ENCODE measurements at places on chromosomes 5 and 9. TPM values are rescaled to one million over a fixed set of nuclear protein-coding genes. Genes with fewer than 3 reads are reported as not detected.
A peak's percentile ranks its signal among the peaks of the same experiment; 100 is the strongest.

- H3K27ac ChIP-seq, result no peak overlapping the region
- no peaks in the 10 kb centered on the region for H3K4me1 ChIP-seq
- H3K4me3 ChIP-seq, result no peak overlapping the region
- H3K27me3 ChIP-seq, result no peaks in the 10 kb centered on the region
- DNase-seq, result no peak
Measured at GRCh38 chr5:168706655-168707069, 127.5 kb upstream of the PANK3 start.

- no peaks in the 10 kb centered on the region for H3K36me3 ChIP-seq
- DNase-seq, result no peak
- H3K4me1 ChIP-seq, result no peaks in the 10 kb centered on the region
- H3K4me3 ChIP-seq, result no peak overlapping the region
- H3K27ac ChIP-seq, result no peak overlapping the region
- H3K27me3 ChIP-seq, result no peaks in the 10 kb centered on the region
Measured at GRCh38 chr5:7434914-7435313, 39.0 kb downstream of the ADCY2 start.

DNA sequence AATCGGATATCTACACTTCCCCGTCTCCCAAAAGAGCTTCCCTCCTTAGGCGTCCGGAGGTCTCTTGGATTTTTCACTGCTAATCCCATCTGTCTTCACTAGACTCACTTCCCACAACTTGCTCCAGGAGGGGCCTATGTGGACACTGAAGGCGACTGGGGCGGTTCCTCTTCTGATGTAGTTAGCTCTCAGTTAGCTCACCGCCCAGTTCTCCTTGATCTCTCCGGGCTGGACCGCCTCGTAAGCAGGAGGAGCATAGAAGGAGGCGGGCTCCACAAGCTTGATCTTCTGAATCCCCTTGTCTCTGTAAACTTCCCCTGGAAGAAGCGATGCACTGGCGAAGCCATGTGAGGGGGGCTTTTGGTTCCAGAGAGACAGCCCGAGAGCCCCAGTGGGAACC, 112.0 kb upstream of the SELENOP start:
- no peaks in the 10 kb centered on the region for H3K4me1 ChIP-seq
- H3K4me3 ChIP-seq, result no peak overlapping the region
- no peak for DNase-seq
- no peak overlapping the region for H3K27ac ChIP-seq
- H3K27me3 ChIP-seq, result no peaks in the 10 kb centered on the region

- no peaks in the 10 kb centered on the region for H3K27me3 ChIP-seq
- H3K4me3 ChIP-seq, result no peak overlapping the region
- peak; percentile 42 for DNase-seq
- H3K4me1 ChIP-seq, result no peaks in the 10 kb centered on the region
Measured at GRCh38 chr5:8751971-8752370, 793.9 kb downstream of the SEMA5A start.

DNA sequence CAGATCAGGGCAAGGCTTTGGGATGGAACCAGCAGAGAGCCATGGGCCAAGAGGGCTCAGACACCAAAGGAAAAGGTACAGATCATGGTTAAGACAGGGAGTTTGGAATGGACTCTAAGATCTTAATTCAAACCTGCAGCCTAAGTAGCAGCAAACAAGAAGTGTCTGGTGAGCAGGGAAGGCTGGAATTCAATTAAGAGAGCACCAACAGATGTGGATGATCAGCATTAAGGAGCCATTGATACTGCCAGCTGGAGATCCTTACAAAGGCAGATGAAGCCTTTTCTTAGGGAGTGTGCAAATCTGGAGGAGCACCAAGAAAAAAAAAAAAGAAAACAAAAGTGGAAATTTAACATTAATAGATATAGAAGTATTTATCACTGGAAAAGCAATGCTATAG, 516.8 kb downstream of the RASEF start:
- no peaks in the 10 kb centered on the region for H3K27me3 ChIP-seq
- DNase-seq, result peak; percentile 60
- H3K4me1 ChIP-seq, result no peaks in the 10 kb centered on the region

GRCh38 chr5:179765400-179765799, 28.4 kb upstream of the LTC4S start:
- H3K36me3 ChIP-seq, result peaks cover 47% of the 10 kb centered on the region
- H3K27me3 ChIP-seq, result no peaks in the 10 kb centered on the region
- no peak overlapping the region for H3K4me3 ChIP-seq
- H3K4me1 ChIP-seq, result peaks cover 81% of the 10 kb centered on the region
- peak overlapping the region; percentile 73 for H3K27ac ChIP-seq
- DNase-seq, result no peak

DNA sequence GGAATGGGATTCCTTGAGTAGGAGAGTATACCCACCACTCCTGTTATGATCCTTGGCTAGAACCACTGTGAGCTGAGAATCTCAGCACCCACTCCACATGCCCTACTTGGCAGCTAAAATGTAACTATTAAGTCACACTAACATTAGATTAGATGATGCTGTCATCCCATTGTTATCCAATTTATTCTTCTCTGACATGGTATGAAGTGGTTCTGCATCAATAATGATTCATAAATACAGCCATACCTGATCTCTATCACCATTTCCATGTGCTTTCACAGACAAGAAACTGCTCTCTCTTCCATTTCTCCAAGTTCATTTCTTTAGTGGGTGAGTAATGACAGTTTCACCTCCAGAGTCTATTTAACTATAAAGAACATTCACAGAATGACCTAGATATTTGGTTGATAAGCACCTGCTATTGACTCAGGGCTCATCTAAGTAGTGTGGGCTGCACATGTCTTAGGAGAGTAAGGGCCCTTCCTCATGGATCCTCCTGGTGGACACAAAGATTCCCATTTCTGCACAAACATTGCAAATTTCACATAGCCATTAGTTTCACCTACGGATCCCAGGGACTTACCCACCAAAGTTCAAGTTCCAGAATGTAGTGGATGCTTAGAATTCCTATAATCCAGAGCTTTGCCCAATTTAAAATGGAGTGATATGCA, 187.9 kb downstream of the EBF1 start:
- H3K4me3 ChIP-seq, result no peak overlapping the region
- DNase-seq, result no peak
- no peaks in the 10 kb centered on the region for H3K27me3 ChIP-seq
- H3K27ac ChIP-seq, result no peak overlapping the region
- no peaks in the 10 kb centered on the region for H3K4me1 ChIP-seq

DNA sequence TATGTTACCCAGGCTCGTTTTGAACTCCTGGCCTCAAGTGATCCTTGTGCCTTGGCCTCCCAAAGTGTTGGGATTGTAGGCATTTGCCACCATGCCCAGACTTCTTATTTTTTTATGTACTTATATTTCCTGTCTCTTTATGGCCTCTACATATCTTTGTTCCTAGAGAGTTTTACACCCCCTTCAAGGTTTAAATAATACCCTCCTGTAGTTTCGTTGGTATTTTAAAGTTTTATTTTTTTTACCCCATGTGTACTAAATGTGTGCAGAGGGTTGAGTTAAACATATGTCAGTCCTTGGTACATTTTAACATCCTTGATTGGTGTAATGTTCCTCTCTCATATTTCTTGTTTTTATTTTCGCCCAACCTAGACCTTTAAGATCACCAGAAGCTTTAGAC, 29.4 kb downstream of the OCLN start:
- DNase-seq, result no peak
- no peaks in the 10 kb centered on the region for H3K36me3 ChIP-seq
- no peaks in the 10 kb centered on the region for H3K27me3 ChIP-seq

ALAD gene
- total RNA-seq, result 30.8 TPM

CAMK4 gene
- 17.6 TPM for total RNA-seq

ABO gene
- 2.7 TPM for total RNA-seq

MEIKIN gene
- not detected for total RNA-seq

CCDC171 gene
- 11.4 TPM for total RNA-seq

TRMO gene
- total RNA-seq, result 7.6 TPM

IL4 gene
- total RNA-seq, result not detected
